Left ventricle myocardium superior (tissue), 1 donor: ENCODE measurements at places on chromosomes 1 and 21.

GRCh38 chr1:83109692-83110091 lies 889.2 kb downstream of the TTLL7 start:
- no peak for DNase-seq

DNA sequence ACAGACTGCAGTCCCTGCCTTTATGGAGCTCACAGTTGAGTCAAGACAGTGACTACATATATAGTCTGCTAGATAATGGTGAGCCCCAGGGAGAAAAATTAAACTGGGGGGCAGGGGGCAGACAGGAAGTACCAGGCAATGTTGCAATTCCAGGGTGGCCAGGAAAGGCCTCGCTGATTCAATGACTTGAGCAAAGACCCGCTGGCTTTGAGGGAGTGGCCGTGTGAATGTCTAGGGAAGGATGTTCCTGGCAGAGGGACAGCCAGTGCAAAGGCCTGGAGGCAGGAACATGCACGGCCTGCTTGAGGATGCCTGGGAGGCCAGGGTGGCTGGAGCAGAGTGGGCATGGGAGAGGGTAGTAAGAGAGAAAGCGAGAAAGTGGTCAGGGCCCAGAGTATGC lies 23.0 kb upstream of the EPHA8 start:
- DNase-seq: no peak

DNA sequence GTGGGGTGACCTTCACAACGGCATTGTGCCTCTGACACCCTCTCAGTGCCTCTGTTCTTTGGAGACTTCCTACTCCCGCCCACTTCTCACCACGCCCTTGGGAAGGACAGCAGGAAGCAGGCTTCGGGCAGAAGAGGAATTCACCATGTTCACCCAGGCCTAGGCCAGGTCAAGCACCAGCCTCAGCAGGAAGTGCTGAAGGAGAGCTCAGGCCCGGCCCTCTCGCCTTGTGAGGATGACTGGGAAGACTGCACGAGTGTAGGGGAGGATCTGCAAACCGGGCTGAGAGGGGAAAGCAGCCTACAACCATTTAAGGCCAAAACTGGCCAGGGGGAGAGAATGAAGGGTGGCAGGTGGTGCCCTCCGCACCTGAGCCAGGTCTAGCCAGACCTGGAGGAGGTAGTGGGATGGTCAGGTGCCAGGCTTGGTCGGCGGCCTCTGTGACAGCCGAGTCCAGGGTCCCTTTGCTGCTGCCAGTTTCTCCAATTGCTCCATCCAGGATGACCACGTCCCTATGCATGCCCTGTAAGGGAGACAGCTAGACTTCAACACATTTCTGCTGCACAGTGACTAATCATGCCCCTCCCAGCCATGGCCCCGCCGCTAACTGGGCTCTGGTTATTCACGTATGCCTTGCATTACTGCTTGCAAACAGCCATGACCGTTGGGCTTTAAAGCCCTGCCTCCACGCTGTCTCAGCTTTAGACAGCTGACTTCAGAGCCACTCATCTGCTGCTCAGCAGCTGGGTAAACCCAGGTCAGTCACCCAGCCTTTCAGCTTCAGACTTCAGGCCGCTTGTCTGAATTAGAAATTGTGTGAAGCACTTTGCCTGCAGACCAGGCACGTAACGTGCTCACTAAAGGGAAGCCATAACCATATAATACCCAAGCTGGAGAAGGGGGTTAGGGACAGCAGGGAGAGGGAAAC lies 8.9 kb downstream of the MRTO4 start:
- no peak for DNase-seq

GRCh38 chr1:198606020-198606438 lies 32.8 kb upstream of the PTPRC start:
- no peak for DNase-seq

DNA sequence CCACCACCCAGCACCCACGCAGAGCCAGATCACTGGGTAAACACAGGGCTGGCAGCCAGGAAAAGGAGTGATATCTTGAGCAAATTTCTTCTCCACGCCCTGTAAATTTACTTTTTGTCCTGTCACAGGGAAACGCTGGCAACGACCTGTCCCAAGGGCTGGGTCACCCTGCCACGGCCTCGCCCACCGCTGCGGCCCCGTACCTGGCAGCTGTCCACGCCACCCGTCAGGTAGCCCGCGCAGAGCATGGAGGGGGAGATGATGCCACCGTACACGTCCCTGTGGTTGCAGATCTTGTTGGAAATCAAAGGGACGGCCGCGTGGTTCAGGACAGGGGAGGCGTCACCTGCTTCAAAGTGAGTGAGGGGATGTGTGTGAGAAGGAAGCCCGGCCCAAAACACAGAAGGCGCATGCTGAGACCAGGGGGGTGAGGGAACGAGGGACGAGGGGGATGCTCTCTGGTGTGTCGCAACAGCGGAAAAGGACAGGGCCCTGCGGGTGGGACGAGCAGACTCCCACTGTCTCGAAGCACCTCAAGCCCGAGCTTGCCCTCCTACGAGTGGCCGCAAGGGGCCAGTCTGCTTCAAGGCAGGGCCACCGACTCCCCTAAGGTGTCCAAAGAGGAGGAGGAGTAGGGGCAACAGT lies 10.1 kb upstream of the TFF1 start:
- DNase-seq: no peak

GRCh38 chr1:30759718-30760281 lies 2.2 kb upstream of the LAPTM5 start:
- no peak for DNase-seq

DNA sequence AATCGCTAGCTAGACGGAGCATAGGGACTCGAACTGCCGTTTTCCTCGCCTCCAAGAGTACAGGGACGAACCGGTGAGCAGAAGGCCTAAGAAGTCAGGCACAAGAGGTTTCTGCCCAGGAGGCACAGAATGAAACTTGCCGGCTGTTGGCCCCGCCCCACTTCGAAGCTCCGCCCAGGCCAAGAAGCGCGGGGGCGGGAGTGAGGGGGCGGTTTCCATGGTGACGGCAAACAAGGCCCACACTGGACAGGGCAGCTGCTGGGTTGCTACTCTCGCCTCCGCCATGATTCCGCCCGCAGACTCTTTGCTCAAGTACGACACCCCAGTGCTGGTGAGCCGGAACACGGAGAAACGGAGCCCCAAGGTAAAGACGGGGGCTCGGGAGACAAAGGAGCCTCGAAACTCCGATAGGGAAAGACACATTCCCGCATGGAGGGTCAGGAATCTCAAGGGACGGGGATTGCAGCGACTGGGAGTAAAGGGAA lies at the start of gene DNALI1:
TSS of gene DNALI1 (plus strand) at position 229 of the 485 bp plus-strand sequence. CDS start at position 284, 55 bp downstream.
- peak; percentile 89 for DNase-seq
